ENCODE measurements at places on chromosomes 13 and 19.

DNA sequence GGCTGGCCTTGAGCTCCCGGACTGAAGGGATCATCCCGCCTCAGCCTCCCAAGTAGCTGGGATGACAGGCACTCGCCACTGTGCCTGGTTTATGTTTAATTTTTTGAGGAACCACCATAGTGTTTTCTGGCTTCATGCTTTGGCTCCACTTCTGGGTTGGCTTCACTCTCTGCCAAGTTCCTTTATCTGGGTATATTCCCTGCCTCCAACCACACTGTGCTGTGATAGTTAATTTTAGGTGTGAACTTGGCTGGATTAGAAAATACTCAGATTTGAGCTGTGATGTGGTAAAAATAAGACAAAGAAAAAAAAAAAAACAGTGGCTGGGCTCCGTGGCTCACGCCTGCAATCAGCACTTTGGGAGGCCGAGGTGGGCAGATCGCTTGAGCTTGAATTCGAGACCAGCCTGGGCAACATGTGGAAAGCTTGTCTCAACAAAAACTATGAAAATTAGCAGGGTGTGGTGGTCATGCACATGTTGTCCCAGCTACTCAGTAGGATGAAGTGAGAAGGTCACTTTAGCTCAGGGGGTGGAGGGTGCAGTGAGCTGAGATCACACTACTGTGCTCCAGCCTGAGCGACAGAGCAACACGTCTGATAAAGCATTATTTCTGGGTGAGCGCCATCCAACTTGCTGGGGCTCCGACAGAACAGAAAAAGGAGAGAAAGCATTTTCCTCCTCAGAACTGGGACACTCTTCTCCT lies 7.5 kb upstream of the ILF3 start:
- DNase-seq: no peak

- no peak for DNase-seq
Measured at GRCh38 chr13:20847296-20847695, 55.2 kb downstream of the XPO4 start.

- no peak for DNase-seq
Measured at GRCh38 chr19:4593409-4593851, 33.9 kb upstream of the SEMA6B start.

DNA sequence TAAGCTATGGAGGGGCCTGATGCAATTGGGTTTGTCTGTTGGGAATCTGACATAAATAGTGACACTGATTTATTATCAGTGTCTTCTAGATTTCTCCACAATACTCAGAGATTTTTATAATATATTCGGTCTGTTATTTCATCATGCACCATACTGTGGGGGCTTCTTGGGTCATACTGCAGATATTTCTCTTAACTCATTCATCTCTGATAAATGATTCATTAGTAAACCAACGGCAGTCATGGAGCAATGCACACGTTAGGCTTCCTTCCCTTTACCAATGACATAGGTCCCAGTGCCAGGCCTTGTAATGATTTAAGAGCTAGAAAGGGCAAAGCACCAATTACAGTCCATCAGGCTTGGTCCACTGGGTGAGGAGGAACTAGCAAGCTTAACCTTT lies 53.6 kb downstream of the FAM216B start:
- DNase-seq: no peak

DNA sequence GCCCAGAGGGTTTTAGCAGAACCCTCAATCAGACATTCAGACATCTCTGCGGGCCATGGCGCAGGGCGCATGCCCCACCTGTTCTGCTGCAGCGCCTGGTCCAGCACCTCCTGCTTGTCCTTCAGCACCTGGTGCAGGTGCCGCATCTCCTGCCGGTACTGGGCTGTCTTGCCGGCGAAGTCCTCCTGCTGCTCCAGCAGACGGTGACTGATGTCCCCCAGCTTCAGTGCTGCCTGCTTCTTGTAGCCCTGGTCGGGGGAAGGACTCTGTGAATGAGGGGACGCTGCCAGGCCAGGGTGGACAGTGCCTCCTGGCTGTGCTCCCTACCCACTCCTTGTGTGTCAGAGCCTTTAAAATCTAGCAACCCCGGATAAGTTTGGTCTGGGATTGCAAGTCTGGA lies 12.2 kb upstream of the SLC7A9 start:
- no peak for DNase-seq

DNA sequence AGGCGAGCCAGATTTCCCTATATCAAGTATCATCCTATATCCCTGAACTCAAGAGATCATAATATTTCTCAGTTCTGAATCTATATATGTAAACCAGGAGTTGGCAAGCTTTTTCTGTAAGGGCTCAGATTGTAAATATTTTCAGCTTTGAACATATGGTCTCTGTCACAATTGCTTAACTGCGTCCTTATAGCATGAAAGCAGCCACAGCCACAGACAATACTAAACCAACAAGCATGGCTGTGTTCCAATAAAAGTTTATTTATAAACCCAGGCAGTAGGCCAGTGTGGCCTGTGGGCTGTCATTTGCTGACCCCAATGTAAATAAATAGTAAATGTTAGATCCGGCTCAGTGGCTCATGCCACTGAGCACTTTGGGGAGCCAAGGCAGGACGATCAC lies 12.2 kb upstream of the MYH14 start:
- no peak for DNase-seq

DNA sequence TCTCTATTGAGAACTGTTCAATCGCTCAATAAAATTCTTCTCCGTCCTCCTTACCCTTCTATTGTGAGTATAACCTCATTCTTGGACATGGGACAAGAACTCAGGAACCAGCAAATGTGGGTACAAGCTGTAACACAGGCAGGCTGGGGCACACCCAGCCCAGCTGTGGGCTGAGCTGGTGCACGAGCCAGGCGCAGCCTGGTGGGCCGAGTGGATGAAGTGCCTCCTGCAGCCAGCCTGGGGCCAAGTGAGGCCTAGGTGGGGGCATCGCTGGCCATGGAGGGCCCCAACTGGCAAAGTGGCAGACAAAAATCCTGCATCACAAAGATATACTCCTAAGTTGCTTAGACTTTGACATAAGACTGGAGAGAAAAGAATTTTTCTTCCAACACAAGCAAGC lies 57.9 kb upstream of the DIAPH3 start:
- DNase-seq: no peak

DNA sequence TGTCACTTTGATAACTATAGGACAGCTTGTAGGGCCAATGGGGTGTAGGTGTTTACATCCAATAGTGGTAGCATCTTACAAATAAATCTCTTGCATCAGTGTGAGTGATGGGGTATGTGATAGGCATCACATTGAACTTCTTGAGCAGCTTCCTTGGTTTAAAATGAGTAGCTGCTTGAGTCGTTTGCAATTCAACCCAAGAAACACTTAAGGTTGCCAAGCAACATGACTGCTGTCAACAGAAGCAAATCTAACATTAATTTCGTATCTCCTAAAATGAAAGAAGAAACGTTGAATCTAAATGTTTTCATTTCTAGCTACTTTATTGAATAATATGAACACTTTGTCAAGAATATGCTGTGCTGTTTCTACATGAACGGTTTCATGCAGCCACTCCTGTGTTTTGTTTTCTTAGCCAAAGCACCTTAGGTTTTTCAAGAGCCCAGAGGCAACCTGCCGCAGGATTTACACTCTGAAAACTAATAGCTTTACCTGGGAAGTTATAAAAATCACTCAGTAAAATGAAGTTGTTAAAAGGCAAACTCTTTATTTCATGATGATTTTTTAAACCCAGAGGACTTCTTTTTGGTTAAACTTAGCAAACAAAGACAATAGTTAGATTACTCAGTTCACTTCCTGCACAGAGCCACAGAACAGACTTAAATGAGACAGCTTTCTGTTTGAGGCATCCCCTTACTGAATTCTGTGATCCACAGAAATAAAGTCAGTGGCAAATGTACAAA lies 305.2 kb downstream of the MTUS2 start:
- no peak for DNase-seq

GRCh38 chr13:38417727-38418126 lies 68.1 kb downstream of the UFM1 start:
- DNase-seq: no peak

DNA sequence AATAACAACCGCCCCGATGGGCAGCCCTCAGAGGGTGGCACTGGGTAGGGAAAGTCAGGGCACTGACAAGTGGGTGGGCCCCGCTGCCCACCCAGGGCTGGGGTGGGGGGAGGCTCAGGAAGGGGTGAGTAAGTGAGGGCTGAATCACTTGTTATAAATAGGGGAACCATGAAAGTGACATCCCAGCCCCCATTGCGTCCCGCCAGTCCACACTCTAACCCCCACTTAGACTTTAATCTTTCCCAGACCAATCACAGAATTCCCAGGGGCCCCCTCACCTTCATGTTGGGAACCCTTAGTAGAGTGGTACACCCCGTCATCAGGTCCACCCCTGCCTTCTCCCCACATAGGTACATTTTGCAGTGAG lies 37.0 kb upstream of the NANOS3 start:
- no peak for DNase-seq

DNA sequence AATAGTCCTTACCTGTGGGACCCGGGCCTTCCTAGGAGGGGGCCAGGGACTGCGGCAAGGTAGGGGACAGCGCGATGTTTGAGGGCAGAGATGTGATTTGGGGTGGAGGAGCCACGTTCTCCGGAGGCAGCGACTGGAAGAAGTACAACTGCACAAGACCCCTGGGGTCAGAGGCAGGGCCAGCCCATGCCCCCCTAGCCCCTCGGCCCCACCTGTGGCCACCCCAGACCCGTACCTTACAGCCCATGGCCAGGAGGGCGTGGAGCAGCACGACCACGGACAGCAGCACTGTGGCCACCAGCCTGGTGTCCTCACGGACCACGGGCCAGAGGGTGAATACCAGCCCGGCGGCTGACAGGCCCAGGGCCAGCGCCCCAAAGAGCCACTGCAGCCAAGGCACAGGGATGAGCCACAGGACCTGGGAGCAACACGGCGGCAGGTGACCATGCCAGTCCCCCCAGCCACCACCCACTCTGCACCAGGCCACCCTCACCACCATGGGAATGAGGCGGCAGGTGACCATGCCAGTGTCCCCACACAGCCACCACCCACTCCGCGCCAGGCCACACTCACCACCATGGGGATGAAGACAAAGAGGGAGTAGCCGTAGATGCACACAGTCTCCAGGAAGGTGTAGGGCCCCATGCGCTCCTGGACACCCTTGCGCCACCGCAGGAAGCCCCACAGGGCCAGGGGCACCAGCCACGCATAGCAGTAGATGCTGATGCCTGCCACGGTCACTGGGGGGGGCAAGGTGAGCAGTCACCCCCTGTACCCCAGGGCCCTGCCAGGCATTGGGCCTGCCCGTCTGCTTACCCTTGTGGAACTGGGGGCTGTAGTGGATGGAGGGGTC lies 5.0 kb downstream of the YIPF2 start:
- DNase-seq: no peak

DNA sequence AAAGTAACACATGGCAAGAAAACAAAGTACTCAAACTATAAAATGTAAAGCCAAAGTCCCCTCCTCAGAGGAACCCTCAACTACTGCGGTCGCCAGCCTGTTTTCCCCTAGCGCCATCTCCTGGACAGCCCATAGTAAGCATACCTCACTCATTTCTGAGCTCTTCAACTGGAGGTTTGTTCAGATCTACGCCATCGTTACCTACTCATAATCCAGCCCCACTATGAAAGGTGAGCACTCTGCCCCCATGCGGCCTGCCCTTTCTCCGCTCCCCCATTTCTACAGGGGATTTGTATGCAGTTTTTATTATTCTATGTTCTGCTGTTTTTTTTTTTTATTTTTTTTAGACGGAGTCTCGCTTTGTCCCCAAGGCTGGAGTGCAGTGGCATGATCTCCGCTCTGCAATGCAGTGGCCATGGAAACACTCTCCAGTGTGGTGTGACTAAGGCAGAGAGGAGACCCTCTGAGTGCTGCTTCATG lies 26.2 kb downstream of the OPA3 start:
- no peak for DNase-seq

- DNase-seq: no peak
Measured at GRCh38 chr13:43558939-43559338, 227.8 kb downstream of the ENOX1 start.

DNA sequence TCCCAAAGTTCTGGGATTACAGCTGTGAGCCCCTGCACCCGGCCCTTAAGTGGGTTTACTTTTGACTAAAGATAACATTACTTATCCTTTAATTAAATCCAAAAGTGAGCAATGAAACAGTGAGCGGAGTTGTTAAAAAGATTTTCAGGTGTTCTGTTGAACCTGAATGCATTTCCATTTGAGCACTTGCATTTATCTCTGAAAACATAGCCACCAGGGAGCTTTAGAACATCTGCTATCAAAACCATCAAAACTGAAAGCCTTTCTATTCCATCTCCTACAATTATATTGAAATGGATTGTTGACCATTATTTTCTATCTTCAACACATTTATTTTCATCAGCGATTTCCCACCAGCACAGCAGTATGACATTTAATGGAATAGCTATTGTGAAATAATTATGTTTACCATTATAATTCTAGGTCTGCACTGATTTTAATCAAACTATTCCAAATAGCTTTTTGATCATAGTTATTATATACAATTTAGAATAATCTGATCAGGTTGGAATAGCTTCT lies 269.0 kb downstream of the FGF14 start:
- DNase-seq: no peak

DNA sequence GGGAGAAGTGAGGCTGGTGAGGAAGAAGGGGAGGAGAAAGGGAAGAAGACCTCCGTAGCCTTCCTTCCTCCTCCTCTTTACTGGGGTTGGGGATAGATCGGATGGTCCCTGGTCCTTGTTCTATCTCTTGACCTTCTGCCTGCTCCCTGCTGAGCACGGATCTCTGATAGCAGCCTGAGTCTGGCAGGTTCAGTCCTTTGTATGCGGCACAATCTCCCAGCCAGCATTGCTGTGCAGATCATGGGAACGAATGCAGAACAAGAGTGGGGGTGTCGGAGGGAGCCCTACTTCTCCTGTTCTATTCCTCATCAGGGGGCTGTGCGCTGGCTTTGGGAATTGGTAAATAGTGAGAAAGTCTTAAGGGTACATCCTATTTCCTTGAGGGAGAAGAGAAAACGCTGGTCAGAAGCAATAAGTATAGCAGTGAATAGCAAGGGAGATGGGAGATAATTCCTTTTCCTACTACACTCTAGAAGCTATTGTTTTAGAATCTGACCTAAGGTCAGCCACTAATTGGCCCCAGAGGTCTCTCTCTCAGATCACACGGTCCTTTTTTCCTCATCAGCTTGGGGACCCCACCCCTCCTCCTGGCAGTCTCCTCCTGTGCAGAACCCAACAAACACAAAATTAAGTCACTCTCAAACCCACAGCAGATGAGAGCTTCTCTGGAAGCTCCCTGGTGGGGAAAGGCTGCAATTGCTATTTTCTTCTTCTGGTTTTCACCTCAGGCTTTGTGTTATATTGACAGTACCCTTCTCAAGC lies 41.0 kb downstream of the KL start:
- no peak for DNase-seq

DNA sequence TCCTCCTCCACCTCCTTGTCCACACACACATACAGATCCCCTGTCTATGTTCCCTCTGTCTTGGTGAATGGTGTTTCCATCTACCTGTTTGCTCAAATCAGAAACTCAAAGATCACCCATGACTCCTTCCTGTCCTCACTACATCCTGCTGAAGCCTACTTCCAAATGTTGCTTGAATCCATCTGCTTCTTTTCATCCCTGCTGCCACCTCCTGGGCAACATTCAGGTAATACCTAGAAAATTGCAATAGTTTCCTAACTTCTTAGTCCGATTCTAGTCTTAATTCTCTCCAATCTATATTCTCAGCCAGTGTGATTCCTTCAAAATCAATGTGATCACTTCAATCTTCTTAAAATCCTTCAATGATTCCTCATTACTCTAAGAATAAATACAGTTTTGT lies 155.5 kb upstream of the STARD13 start:
- no peak for DNase-seq
